ENCODE measurements at places on chromosomes 1 and 21.

DNA sequence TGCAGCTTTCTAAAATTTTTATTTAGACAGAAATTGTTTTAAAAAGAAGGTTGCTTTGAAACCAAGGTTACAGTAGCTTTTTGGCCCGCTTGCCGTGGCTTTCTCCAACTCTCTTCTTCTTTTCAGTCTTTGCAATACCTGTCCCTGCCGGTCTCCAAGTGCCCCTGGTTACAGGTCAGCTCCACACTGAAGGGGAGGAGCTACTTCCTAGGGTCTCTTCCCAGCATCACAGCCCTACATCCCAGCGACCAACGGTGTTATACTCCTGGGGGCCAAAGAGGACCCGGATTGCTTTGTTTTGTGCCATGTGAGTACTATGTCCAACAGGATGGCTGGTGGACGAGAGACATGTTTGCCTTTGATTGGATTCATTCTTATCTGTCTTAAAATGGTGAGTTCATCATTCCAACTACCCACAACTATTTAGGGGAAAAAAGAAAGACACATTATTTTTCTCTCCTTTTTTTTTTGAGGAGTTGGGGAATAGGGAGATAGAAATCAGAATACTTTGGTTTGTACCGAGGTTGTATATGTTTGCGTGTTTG is at the start of gene FNDC7:
Gene FNDC7, plus strand, starts transcription at position 303 of the 545 bp plus-strand sequence. Its CDS starts 26 bp downstream, at position 329.
- H3K27me3 ChIP-seq = peaks cover 24% of the 10 kb centered on the region
- H3K4me1 ChIP-seq = no peaks in the 10 kb centered on the region
- H3K27ac ChIP-seq = no peak within 1 kb of the TSS

DNA sequence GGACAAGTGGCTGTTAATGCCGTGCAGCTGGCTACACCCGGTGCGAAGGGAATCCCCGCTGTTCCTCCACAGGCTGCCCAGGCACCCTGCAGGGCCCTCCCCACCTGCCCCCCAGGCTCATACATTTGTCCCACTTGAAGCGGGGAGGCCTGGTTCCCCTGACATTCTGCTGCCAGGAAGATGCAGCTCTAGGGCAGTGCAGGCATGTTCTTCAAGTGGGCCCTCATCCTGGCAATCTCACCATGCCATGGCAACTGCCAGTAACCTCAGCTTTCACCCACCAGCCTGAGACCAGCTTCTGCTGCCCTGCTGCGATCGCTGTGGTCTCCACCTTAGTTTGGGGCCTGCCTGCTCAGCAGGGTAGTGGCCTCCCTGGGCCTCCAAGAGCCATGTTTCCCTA is 151.9 kb upstream of the COL6A1 start:
- no peak overlapping the region for H3K27ac ChIP-seq
- no peak for DNase-seq
- H3K4me1 ChIP-seq = peaks cover 51% of the 10 kb centered on the region
- H3K36me3 ChIP-seq = no peaks in the 10 kb centered on the region
- H3K4me3 ChIP-seq = no peak overlapping the region
- H3K27me3 ChIP-seq = peaks cover 22% of the 10 kb centered on the region

GRCh38 chr1:157289424-157290105 is 151.4 kb upstream of the ETV3 start:
- no peak overlapping the region for H3K27ac ChIP-seq
- H3K36me3 ChIP-seq = no peaks in the 10 kb centered on the region
- H3K4me3 ChIP-seq = no peak overlapping the region
- H3K4me1 ChIP-seq = no peaks in the 10 kb centered on the region
- peaks cover 17% of the 10 kb centered on the region for H3K27me3 ChIP-seq
- DNase-seq = no peak

- H3K27ac ChIP-seq = no peak overlapping the region
- DNase-seq = peak; percentile 50
- H3K27me3 ChIP-seq = no peaks in the 10 kb centered on the region
- no peak overlapping the region for H3K4me3 ChIP-seq
- H3K36me3 ChIP-seq = peaks cover 45% of the 10 kb centered on the region
Observed at GRCh38 chr1:12276225-12276624, 46.4 kb downstream of the VPS13D start.

DNA sequence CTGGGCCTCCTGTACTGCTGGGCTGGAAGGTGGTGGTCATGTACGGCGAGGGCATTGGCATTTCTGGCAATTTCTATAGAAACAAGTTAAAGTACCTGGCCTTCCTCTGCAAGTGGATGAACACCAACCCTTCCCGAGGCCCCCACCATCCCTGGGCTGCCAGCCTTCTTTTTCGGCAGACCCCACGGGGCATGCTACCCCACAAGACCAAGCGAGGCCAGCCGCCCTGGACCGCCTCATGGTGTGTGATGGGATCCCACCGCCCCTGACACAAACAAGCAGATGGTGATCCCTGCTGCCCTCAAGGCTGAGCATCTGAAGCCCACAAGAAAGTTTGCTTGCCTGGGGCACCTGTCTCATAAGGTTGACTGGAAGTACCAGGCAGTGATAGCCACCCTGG is 76.0 kb downstream of the NFASC start:
- H3K4me1 ChIP-seq = peaks cover 10% of the 10 kb centered on the region
- DNase-seq = no peak
- H3K27me3 ChIP-seq = peaks cover 19% of the 10 kb centered on the region
- no peak overlapping the region for H3K27ac ChIP-seq

GRCh38 chr1:185533596-185533995 is 200.6 kb upstream of the HMCN1 start:
- H3K36me3 ChIP-seq = no peaks in the 10 kb centered on the region
- no peaks in the 10 kb centered on the region for H3K27me3 ChIP-seq
- no peak overlapping the region for H3K4me3 ChIP-seq
- no peak overlapping the region for H3K27ac ChIP-seq

GRCh38 chr1:167499664-167500101 is 18.6 kb downstream of the CD247 start:
- no peaks in the 10 kb centered on the region for H3K36me3 ChIP-seq
- peaks cover 8% of the 10 kb centered on the region for H3K27me3 ChIP-seq
- peaks cover 41% of the 10 kb centered on the region for H3K4me1 ChIP-seq

DNA sequence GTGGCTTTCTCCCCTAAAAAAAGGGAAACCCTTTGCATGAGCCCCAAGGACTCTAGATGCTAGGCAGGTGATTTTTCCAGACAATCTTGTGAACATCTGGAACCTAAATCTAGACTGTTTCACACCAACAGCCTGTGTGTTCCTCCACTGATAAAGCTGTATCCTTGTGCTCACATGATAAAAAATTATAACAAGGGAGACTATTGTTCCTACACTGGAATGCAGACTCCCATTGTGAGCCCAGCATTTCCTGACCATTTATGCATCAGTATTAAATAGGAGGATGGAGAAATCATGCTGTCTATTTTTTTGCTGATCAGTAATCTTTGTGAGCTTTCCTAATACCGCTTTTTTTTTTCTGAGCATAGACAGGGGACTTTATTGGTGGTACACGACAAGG is 52.5 kb downstream of the ZNF697 start:
- H3K36me3 ChIP-seq = no peaks in the 10 kb centered on the region
- no peak overlapping the region for H3K27ac ChIP-seq
- H3K27me3 ChIP-seq = peaks cover 3% of the 10 kb centered on the region
- no peak overlapping the region for H3K4me3 ChIP-seq

DNA sequence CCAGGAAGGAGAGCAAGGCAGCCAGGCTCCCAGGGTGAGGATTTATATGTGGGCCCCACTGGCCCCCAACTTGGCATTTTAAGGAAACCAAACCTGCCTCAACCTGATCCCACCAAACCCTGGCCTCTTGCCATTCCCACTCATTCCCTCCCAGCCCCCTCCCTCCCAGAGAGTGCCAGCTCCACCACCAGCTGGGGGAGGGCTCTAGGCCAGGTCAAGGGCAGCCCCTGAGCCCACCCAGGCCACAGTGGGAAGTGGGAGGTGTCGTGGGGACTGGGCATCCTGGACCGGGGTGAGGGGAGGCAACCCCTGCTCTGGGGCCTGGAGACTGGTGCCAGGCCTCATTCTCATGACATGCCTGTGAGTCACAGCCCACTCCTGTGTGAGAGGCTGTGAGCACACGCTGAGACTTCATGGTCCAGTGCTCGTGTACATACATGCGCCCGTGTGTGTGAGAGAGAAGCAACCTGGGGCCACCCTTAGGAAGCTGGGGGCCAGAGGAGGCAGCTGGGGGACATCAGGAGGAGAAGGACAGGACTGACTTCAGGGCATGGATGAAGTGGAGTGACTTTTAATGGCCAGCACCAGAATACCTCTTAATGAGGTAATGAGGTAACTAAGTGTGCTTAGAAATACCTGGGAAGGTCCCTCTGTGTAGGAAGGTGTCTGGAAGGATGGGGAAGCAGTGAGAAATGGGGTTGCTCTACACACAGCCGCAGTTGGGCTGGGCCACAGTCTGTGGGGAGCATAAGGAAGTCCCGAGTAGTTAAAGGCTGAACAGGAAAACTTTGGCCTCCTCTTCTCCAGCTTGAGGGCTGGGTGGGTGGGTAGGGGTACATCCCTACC is at the start of gene S100A2:
Gene S100A2, minus strand, starts transcription at position 316 of the 846 bp plus-strand sequence. CDS start 1,967 bp downstream, outside the sequence.
- H3K4me3 ChIP-seq = peak within 1 kb of the TSS; percentile 53
- peaks cover 7% of the 10 kb centered on the region for H3K27me3 ChIP-seq
- DNase-seq = no peak
- H3K4me1 ChIP-seq = peaks cover 65% of the 10 kb centered on the region

- no peak overlapping the region for H3K4me3 ChIP-seq
- no peaks in the 10 kb centered on the region for H3K36me3 ChIP-seq
- no peak overlapping the region for H3K27ac ChIP-seq
- H3K27me3 ChIP-seq = peaks cover 11% of the 10 kb centered on the region
- H3K4me1 ChIP-seq = peaks cover 47% of the 10 kb centered on the region
- DNase-seq = no peak
Observed at GRCh38 chr1:21514245-21514644, 5.0 kb downstream of the ALPL start.

- no peak overlapping the region for H3K27ac ChIP-seq
- DNase-seq = no peak
- no peak overlapping the region for H3K4me3 ChIP-seq
- H3K4me1 ChIP-seq = peaks cover 17% of the 10 kb centered on the region
- H3K27me3 ChIP-seq = peaks cover 3% of the 10 kb centered on the region
Observed at GRCh38 chr21:46173573-46173972, 10.7 kb downstream of the SPATC1L start.

DNA sequence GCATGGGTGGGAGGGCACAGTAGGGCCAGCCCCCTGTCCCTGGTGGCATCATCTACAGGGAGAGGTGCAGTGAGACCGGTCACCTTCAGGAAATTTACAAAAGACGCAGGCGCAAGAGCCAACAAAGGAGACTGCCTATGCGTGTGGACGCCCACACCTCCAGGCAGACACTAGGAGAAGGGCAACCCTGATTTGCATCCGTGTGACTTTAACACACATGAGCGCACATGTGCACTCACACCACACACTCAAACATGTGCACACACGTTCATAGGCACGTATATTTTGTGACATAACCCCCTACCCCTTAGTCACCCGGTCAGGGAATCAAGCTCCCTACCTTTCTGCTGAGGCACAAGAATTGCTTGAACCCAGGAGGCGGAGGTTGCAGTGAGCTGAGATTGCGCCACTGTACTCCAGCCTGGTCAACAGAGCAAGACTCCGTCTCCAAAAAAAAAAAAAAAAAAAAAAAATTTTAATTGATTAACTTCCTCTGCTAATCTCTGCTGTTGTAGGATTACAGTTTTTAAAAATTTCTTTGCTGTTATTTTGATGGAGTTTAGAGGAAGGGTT is 84.7 kb upstream of the SLC25A33 start:
- no peaks in the 10 kb centered on the region for H3K36me3 ChIP-seq
- H3K27me3 ChIP-seq = peaks cover 19% of the 10 kb centered on the region
- H3K4me3 ChIP-seq = no peak overlapping the region
- H3K27ac ChIP-seq = peak overlapping the region; percentile 66
- H3K4me1 ChIP-seq = peaks cover 70% of the 10 kb centered on the region

DNA sequence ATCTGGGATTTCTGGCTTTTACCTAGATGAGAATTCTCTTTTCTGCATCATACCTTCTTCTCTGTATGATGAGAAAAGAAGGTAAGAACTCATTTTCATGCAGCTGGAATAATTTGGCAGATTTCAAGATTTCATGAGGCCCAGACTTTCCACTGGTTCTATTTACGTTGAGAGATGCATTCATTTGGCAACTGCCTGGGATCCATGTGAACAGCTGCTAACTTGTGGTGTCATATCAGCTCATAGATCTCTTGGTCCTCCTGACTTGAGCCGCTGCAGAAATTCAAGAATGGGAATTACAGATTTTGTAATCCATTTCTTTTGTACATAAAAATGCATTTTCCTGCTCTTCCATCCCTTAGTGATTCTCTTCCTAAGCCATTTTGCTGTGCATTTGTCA is 17.1 kb upstream of the C1orf87 start:
- H3K27ac ChIP-seq = no peak overlapping the region
- H3K4me1 ChIP-seq = no peaks in the 10 kb centered on the region
- H3K36me3 ChIP-seq = no peaks in the 10 kb centered on the region
- no peak overlapping the region for H3K4me3 ChIP-seq
- H3K27me3 ChIP-seq = no peaks in the 10 kb centered on the region
- DNase-seq = no peak

DNA sequence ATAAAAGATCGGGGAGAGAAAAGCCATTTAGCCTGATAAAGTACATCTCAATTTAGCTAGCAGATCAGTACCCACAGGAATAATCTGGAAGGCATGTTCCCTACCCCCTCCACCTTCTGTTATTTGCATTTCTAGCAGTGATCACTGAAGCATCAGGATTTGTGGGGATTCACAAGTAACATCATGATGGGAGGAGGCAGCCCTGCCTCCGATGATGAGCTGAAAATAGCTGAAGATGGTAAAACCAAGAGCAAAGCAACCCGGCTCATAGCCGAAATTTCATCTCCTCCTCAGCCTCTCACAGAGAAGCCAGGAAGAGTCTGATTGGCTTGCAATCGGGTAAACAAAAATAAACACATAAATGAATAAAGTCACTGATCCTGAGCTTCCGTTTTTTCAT is 2.4 kb downstream of the CCSAP start:
- H3K4me1 ChIP-seq = peaks cover 60% of the 10 kb centered on the region
- peaks cover 29% of the 10 kb centered on the region for H3K27me3 ChIP-seq
- DNase-seq = no peak
- H3K36me3 ChIP-seq = peaks cover 16% of the 10 kb centered on the region
- peak overlapping the region; percentile 98 for H3K4me3 ChIP-seq

DNA sequence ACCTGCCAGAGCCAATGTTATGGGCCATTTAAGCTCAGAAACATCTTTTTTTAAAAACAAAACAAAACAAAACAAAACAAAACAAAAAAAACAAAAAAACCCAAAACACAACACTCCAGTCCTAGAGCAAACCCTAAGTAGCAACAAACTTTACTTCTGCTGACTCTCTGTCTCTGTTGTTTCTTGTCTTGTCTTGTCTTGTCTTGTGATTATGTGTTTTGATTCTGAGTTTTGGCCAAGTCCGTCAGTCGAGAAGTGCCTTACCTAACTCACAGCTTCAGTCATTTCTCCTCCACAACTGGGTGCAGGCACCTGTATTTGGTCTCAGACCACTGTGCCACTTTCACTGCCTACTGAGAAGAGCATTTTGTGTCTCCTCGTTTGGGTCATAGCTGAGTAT is 307.9 kb downstream of the BACH1 start:
- H3K27me3 ChIP-seq = no peaks in the 10 kb centered on the region
- DNase-seq = no peak
- no peaks in the 10 kb centered on the region for H3K36me3 ChIP-seq

All from nephron progenitor cell (in vitro differentiated cells).